ENCODE measurements at places on chromosomes 6 and 20.

- no peak for DNase-seq
Observed at GRCh38 chr6:114432400-114432799, 89.6 kb upstream of the HS3ST5 start.

DNA sequence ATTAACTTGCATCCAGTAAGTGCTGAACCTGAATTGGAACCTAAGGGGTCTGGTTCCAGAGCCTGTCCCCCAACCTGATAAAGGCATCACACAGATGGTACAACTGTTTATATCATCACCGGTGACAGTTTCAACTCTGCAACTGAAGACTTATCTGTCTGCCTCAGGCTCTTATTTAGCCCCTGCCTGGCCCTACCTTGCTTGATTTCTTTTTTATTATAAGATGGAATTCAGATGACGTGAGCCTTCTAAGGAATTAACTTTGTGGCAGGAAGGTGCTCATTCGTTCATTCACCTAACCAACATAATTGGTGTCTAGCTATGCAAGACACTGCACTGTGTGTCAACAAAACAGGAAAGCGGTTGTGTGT is 175.0 kb downstream of the BCAS1 start:
- DNase-seq = no peak

DNA sequence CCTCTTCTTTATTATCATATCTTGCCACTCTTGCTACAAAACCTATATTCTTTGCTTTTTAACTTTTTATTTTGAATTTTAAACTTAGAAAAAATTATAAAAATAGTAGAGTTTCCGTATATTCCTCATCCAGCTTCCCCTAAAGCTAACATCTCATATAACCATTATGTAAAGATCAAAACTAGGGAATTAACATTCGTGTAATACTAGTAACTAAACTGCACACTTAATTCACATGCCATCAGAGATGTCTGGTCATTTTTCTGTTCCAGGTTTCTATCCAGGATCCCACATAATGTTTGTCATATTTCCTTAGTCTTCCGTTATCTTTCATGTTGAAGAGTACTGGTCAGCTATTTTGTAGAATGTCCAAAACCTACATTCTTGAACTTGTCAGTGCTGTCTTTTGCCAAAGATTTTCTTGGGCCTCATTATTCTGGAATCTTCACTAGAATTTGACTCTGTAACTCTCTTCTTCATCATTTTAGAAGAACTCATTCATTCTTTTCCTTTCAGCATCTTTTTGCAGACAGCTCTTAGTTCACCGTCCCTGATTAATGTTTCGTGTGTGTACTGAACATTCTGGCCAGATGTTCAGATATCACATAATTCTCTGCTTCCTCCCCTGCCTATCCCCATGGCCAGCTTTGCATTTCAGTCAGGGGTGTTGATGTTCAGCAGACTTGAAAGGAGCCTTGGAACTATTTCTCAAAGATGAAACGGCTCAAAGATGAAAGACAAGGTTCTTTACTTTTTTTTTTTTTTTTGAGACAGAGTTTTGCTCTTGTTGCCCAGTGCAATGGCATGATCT is 9.4 kb downstream of the CTNNBL1 start:
- no peak for DNase-seq

GRCh38 chr20:62548471-62548870 is 72.7 kb upstream of the GATA5 start:
- DNase-seq = no peak

DNA sequence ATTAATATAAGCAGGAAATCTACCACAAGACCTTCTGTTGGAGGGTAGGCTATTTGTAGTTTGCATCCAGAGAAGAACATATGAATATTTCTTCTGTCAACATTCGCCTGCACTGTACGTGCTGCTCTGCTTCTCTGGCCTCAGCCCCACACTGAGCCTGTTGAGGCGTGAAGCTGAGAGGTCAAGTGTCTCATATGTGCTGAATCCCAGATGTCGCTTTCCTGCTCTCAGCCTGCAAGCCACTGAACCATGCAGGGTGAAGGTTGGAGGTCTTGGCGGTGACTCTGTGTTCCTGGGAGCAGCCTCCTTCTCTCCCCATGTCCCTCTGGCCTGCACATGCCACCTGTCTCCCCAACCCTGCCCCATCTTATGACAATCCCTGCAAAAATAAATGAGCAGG is 83.6 kb downstream of the TMEM170B start:
- DNase-seq = no peak
